MV-4-11 (cell line): ENCODE measurements at places on chromosomes 12 and 14.

- no peak for DNase-seq
Measured at GRCh38 chr14:29805415-29806123, 122.1 kb downstream of the PRKD1 start.

GRCh38 chr14:25848601-25849000, 749.2 kb downstream of the NOVA1 start:
- DNase-seq = no peak

GRCh38 chr14:96713426-96713825, 83.8 kb upstream of the VRK1 start:
- no peak for DNase-seq

GRCh38 chr12:13465635-13466034, 269.1 kb downstream of the EMP1 start:
- DNase-seq = peak; percentile 8

DNA sequence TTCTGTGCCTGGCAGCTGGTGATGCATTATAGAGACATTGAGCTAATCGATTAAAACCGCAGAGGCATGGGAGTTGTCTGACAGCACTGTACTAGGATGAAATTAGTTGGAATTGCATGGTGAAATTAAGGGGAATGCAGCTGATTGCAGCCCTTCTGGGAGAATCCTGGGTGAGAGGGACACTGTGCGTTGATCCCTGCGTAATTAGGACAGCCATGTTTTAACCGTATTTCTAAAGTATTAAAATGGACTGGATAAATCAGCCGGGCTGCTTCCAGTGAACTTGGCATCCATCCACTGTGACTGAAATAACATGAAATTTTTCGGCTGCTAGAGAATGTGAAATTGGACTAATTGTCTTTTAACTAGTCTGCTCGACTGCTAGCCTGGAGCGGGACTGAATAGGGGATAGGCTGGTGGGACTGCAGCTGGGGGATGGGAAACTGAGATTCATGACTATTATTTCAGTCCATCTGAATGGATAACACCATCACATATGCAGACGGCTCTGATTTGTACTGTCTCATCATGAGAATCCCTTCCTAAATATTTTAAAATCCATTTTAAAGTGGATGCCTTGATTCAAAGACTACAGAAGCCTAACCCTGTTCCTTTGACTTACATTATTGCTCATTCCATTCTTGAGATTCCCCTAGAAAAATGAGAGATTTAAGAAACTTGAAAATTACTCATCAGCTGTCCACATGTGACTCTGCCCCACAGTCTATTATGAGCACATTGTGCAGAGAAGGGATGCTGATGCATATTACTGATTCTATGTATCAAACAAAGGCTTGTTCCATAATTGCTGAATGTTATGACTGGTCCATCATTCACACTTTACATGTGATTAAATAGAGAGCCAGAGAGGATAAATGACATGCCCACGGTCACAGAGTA, 343.9 kb downstream of the NPAS3 start:
- DNase-seq = no peak

DNA sequence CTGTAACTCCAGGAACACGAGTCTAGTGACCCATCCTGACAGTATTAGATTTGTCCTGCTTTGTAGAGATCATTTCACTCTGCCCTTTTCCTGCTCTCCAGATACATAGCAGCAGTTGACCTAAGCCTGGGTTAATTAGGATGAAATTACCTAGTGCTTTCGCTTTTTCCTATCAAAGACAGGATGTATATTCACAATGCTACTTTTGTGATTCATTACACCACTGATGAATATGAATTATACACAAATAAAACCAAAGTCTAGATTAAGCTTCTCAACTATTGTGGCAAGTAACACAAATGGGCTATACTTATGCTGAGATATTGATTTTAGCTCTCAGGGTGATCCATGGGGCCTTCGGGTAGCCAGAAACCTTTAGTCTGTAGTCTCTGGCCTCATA, 17.9 kb downstream of the CERS5 start:
- DNase-seq = no peak

DNA sequence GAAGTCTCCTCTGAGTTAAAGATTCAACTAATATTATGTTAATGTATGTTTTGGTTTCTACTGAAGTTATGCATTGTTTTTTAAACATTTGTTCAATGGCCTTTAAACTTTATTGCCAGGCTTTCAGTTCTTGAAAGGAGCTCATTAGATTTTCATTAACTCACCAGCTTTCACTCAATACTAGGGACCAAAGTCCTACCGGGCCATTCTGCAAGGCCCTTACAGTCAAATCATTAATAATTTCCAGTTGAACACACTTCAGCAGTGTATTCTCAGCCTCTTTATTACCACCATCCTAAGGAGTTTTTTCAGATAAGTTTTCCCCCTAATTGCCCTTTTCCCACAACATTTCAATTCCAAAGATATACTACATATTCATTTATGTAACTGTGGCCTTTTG, 409.2 kb downstream of the DIO2 start:
- no peak for DNase-seq

- DNase-seq = no peak
Measured at GRCh38 chr12:132124766-132125425, 19.2 kb downstream of the DDX51 start.

DNA sequence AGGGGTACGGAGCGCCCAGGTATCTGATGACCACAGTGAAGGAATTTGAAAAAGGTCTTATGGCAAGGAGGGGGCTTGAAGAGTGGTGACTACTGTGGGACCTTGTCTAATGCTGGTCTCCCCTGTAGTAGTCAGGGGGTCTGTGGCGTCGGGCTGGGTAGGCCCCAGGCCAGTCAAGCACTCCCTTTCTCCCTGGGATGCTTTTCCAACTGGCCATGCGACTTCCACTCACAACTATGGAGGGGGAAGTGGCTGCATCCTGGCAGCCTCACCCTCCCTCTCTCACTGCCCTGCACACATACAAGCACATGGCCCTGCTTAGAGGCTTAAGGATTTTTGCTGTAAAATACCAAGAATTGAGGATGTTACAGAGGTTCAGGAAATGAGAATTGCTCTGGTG, 4.1 kb downstream of the TSPAN11 start:
- DNase-seq = no peak

DNA sequence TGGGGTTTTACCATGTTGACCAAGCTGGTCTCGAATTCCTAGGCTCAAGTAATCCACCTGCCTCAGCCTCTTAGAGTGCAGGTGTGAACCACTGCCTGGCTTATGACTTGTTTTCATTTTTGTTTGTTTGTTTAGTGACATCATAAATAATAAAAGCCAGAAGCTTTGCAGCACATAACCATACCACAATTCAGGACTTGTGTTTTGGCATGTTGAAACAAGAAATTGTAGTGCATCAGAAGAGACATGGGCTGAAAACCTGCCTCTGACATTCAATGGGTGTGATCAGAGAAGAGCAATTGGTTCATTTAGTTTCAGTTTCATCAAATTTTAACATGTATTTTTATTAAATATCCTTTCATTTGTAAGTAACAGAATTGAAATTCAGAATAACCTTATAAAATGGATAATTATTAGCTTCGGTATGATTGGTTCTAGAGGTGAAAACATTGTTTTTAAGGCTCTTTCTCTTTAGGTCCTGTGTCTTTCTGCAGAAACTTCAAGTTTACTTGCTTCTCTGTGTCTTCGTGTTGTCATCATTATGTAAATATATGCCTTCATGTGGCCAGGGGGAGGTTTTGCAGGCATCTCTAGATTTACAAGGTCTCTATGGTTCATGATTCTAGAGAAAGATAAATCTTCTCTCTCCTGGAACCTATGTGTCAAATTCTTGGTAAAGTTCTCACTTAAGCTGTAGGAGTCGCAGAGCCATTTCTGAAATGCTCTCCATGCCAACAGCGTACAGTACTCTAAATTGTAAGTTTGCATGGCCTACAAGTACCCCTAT, 312.0 kb downstream of the KCNC2 start:
- DNase-seq = no peak

GRCh38 chr14:54686219-54686870, 119.4 kb downstream of the SAMD4A start:
- no peak for DNase-seq

- no peak for DNase-seq
Measured at GRCh38 chr12:127501916-127502315, 765.1 kb upstream of the TMEM132C start.

DNA sequence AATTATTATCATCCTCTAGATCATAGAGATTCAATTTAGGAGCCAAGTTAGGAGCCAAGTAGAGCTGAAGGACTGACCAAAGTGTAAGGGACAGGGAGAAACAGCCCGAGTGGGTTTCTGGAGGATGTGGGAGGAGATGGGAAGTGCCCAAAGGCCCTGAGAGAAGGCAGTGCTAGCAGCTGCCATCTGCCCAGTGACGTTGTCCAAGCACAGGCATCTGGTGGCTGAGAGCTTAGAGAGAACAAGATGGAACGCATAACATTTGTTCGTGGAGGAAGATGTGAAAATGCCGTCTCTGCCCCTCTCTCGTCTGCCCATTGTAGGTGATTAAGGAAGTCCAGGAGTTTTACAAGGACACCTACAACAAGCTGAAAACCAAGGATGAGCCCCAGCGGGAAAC, 34.7 kb downstream of the CD9 start:
- no peak for DNase-seq

GRCh38 chr14:55200651-55201050, 9.3 kb upstream of the DLGAP5 start:
- no peak for DNase-seq

- DNase-seq = no peak
Measured at GRCh38 chr14:90624732-90625400, 191.4 kb downstream of the TTC7B start.

DNA sequence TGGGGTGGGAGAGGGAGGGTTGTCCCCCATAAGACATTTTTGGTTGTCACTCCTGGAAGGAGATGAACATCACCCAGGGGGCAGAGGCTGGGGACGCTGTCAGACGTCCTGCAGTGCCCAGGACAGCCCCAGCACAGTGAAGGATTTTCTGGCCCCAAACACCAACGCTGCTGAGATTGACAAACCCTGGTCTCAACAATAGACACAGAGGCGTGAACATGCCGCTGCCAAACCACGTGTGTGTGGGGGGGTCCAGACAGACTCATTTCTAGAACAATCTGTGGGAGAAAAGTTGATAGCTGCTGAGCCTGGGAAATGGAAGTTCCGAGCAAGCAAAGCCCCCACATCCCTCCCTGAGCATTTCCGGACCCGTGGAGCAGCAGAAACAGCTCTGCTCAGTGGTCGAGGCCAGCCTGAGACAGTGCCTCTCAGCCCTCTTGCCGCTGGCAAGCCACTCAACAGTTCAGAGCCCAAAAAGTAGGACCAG, 43.8 kb upstream of the CLMN start:
- DNase-seq = no peak
